ENCODE measurements at places on chromosomes 16 and 17. TPM values are rescaled to one million over a fixed set of nuclear protein-coding genes. Genes with fewer than 3 reads are reported as not detected.

ERCC4 gene
- 9.9 TPM for total RNA-seq

AANAT gene
- not detected for total RNA-seq

FBXO39 gene
- total RNA-seq = 0.14 TPM

TBCD gene
- total RNA-seq = 21.5 TPM

GNG13 gene
- not detected for total RNA-seq

MYH4 gene
- not detected for total RNA-seq

SECTM1 gene
- 15.6 TPM for total RNA-seq

CAPNS2 gene
- total RNA-seq = 0.92 TPM

PYDC1 gene
- total RNA-seq = not detected

GPRC5B gene
- total RNA-seq = 11.5 TPM

PPP1R27 gene
- total RNA-seq = not detected

EEF2KMT gene
- total RNA-seq = 6.3 TPM

CRK gene
- 100 TPM for total RNA-seq

ZDHHC1 gene
- total RNA-seq = 5.3 TPM

NTN1 gene
- 0.09 TPM for total RNA-seq

NUDT7 gene
- 6.0 TPM for total RNA-seq

ABCC3 gene
- total RNA-seq = 17.1 TPM

HSD17B2 gene
- 4.4 TPM for total RNA-seq

MCRIP1 gene
- 95.7 TPM for total RNA-seq

VMO1 gene
- 0.74 TPM for total RNA-seq

Measured in smooth muscle cell of bladder (primary cell).